ENCODE measurements at places on chromosomes 11 and 22.
A peak's percentile ranks its signal among the peaks of the same experiment; 100 is the strongest.

DNA sequence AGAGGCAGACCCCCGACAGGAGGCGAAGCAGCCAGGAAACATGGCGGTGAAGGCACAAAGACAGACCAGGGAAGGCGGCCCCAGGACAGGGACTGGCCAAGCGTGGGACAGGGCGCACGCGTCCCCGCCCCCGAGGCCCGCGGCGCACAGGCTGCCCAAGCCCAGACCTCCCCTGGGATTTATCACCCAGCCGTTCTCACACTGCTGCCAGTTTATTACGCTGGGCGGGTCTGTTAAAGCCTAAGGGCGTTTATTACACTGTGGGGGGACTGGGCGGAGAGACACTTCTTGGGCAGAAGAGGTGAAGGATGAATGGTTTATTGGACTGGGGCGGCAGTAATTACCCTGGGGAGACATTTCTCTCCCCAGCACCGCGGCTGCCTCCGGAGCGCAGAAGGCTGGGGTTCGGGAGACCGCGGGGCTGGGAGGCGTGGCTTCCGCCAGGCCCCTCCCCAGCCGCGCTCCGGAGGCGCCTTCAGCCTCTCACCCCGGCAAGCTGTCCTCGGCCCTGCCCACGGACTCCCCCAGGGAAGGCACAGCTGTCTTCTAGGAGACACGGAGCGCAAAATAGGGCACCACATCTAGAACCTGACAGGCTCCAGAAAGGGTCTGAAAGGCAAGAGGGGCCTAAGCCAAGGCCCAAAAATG is 47.1 kb downstream of the SLC22A12 start:
- no peak for DNase-seq

GRCh38 chr11:114169821-114170220 is 110.3 kb downstream of the ZBTB16 start:
- no peak for DNase-seq

DNA sequence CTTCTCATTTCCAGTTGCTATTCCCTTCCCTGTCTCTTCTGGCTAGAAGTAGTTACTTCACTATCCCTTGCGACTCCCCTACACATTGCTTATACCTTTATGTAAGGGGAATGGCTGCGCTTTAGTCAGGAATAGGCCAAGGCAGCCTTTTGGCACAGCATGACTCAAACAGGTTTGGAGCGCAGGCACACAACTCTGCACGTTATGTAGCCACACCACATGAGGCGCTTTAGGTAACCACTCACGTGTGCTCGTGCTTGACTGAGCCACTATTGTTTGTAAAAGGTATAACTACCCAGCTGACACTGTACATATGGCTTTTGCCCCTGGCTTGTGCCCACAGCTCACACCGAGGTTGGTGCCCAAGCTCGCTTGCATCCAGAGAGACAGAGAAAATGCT is 46.7 kb upstream of the LIPT2 start:
- no peak for DNase-seq

DNA sequence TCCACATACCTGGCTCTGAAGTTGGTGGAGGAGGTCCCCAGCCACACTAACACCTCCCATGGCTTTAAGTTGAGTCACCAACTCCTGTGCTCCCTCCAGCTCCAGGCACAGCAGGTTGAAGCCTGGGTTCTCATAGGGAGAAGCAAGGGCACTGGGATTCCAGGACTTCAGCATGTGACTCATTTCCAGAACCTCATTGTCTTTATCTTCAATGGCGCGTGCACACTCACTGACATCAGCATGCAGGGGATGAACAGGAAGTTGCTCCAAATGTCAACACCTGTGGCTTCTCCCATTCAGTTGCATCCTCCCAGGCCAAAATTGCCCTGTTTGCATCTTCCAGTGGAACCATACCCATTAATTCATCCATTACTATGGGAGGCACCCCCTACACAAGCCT is 5.8 kb upstream of the UBQLNL start:
- DNase-seq: no peak

- DNase-seq: no peak
Observed at GRCh38 chr11:120579611-120580031, 68.1 kb downstream of the GRIK4 start.

GRCh38 chr11:94148189-94148588 is 19.5 kb downstream of the PANX1 start:
- DNase-seq: no peak

DNA sequence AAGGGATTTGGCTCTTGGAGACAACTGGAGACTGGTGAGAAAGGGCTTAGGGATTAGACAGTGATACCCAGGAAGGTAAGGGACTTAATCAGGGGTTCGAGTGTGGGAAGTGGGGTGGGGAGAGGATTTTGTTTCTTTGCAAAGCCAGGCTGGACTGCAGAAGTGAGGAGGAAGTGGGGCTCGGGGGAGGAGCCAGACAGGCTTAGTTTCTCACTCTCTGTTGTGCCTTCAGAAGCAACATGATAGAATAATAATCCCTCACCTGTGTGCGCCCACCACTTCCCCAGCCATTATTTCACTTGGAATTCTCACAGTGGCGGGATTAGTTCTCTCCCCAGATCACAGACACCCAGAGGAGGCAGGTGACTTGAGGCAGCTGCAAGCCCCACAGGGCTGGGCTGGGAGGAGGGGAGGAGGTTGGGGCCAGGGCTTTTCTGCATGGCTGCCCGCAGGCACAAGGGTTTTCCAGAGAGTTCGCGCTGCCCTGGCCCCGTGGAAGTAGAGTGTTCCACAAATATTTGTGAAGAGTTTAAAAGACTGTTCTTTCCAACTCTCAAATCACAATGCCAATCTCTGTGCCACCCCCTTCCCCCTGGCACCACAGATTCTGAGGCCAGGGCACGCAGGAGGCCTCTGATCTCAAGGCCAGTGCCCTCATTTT is 4.0 kb upstream of the SEC14L2 start:
- DNase-seq: no peak

DNA sequence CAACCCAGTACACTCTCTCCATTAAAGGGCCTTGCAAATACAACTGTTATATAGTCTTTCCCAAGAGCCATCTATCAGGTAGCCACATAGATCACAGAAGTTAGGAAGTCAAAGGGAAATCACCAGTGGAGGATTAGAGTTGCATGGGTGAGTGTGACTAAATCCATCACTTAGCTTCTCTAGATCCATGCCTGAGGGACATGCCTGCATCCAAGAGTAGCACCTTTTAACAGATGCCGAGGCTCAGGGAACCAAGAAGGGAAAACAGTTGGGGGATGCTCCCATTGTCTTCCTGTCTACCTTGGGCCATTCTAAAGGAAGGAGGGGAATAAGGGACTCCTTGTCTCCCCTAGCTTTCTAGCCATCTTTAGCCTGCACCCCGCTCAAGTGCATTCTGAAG is 77.9 kb downstream of the XRRA1 start:
- no peak for DNase-seq

- DNase-seq: no peak
Observed at GRCh38 chr22:37333724-37334460, 51.6 kb downstream of the CYTH4 start.

DNA sequence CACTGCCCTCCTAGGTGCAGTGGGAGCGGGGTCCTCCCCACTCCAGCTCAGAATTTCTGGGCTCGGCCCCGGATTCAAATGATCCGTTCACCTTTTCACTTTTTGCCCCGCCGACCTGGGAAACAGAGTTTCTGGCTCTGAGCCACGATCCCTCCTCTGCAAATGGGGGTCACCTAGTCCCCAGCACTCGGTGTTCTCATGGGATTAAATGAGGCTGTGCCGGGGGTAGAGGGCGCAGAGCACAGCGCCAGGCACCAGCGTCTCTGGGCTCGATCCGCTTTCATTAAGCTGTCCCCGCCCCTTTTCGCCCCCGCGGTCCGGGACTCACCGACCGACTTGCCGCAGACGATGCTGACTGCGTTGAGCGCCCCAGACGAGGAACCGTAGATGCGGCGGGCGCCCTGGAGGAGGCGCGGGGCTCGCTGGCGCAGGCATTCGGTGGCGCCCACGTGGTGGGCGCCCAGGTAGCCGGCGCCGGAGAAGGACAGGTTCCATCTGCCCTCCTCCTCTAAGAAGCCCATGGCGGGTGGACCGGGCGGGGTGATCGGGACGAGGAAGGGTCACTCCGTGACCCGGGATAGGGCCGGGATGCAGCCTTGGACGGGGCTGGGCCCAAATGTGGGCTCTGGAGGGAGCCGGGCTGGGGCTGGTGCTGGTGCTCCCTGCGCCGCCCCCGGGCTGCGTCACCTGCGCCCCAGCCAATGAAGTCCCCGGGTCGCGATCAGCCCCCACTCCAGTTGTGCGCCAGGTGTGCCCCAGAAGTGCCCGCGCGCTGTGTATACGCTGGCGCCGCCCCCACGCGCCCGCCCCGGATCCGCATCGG is at the start of gene PNPLA5:
Gene PNPLA5 (minus strand): TSS at position 654 of the 823 bp plus-strand sequence. CDS start 133 bp downstream, at position 521.
- peak; percentile 27 for DNase-seq

DNA sequence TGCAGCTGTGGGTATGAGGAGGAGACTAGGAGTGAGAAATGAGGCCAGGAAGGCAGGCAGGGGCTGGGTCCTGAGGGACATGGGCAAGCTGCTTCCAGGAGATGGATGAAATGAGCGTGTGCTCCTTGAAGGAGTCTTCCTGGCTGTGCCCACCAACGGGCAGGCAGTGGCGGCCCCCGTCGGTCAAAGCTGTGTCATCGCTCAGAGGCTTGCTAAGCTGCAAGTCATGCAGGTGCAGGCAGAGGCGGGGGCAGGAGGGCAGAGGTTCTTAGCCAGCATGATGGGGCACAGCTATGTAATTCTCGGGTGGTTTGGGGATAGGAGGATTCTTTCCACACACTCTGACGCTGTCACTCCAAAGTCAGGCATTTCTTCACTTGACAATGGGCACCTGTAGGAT is 12.5 kb upstream of the PEX26 start:
- no peak for DNase-seq

- no peak for DNase-seq
Observed at GRCh38 chr11:93225662-93226061, 27.9 kb upstream of the SLC36A4 start.

DNA sequence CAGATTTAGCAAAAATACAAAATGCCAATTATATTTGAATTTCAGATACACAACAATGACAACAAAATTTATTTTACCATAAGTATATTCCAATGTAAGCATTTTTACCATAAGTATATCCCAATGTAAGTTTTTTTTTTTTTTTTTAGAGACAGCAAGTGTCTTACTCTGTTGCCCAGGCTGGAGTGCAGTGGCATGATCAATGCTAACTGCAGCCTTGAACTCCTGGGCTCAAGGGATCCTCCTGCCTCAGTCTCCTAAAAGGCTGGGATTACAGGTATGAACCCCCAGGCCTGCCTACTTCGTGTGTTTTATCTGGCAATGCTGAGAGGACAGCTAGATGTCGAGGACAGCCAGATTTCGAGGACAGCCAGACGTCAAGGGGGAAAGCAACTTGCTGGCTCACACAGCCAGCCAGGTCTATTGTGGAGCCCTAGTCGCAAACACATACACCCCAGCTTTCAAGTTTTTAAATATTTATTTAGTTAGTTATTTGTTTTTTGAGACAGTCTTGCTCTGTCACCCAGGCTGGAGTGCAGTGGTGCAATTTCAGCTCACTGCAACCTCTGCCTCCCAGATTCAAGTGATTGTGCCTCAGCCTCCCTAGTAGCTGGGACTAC is 1.1 kb upstream of the SERPING1 start:
- DNase-seq: no peak

GRCh38 chr22:37734964-37735451 is 38.2 kb downstream of the TRIOBP start:
- DNase-seq: no peak

DNA sequence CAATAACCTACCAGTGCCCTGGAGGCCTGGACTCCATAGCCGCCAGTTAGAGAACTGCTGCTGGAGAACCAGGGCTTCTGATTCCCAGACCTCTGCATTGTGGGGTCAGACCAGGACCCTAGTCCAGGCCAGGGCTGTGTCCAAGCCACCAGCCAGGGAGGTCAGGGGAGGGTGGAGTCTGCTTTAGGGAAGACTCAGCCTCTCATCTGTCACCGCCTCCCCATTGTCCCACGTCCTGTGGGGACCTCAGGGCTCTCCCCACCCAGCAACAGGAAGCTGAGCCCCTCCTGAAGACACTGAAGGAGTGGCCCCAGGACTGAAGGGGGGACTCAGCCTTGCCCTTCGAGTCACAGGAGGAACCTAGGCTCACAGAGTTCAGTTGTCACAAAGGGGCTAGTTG is 41.2 kb downstream of the PDE2A start:
- DNase-seq: no peak

GRCh38 chr11:72569966-72570892 is 104.0 kb downstream of the PDE2A start:
- no peak for DNase-seq

DNA sequence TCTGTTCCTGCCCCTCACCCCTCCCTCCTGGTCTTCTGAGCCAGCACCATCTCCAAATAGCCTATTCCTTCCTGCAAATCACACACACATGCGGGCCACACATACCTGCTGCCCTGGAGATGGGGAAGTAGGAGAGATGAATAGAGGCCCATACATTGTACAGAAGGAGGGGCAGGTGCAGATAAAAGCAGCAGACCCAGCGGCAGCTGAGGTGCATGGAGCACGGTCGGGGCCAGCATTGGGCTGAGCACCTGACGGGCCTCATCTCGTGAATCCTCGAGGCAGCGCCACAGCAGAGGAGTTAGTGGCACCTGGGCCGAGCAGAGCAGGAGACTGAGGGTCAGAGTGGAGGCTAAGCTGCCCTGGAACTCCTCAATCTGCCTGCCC is 941.8 kb downstream of the BRD1 start:
- DNase-seq: no peak

DNA sequence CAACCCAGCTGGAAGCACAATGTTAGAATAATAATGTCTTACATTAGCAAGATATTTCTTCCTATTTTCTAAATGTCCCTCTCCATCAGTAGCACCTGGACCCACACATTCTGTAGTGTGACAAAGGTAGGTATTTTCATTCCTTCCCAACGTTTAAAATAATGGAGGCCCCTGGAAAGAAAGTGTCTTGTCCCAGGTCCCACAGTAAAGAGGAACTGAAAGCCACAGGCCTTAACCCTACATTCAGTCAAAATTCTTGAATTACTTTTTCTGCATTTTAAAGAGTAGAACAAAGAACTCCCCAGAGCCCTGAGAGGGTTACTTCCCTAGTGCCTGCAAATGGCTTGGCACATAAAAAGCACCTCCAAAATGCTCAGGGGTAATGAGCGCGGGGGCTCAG is 26.3 kb downstream of the OPCML start:
- no peak for DNase-seq

- no peak for DNase-seq
Observed at GRCh38 chr11:77444261-77444660, 29.6 kb downstream of the PAK1 start.

- DNase-seq: no peak
Observed at GRCh38 chr11:28964811-28965210, 856.6 kb downstream of the METTL15 start.

- no peak for DNase-seq
Observed at GRCh38 chr11:102187416-102188151, 77.3 kb downstream of the YAP1 start.

- DNase-seq: no peak
Observed at GRCh38 chr22:23089633-23090456, 19.5 kb downstream of the GNAZ start.

Data from stimulated activated CD4-positive, alpha-beta T cell treated with anti-CD3 and anti-CD28 coated beads, Interleukin-12 subunit alpha, Interleukin-12 subunit beta, amount 100 ng/mL, for 4 hours (primary cell).